ENCODE measurements at places on chromosomes 7 and 10.

GRCh38 chr7:1513657-1514095 is 9.5 kb upstream of the INTS1 start:
- no peak for DNase-seq

DNA sequence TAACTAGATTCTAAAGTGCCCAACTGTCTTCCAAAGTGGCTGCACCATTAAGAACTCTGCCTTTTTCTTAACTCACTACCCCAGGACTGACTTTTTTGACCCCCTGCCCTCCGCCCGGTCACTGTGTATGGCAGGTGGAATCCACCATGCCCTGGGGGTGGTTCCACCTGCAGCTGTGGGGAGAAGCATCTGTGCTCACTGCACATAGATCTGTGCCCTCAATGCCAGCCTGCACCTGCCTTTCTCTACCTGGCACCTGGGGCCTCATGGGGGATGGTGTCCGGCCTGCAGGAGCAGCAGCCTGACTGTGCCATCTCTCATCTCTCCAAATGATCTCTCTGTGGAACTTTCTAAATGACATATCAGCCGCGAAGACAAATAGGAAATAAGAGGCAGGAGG is 353.5 kb downstream of the PAXIP1 start:
- no peak for DNase-seq

- DNase-seq = no peak
These were observed 1.7 kb downstream of the ESYT2 start for GRCh38 chr7:158827411-158828132.

DNA sequence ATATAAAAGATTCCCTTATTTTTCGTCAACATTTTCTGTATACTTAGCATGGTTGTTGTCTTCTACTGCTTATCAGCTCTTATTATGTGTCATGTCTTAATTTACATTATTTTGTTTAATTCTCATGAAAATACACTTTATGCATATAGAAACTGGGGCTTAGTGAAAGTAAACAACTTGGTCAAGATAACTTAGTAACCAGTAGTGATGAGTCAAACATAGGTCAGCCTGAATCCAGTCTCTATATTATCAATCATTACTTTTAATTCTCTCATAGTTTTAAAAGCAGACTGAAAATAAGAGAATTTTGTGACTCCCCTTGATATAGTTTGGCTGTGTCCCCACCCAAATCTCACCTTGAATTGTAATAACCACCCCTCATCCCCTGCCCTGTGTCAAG is 119.6 kb upstream of the TPK1 start:
- no peak for DNase-seq

DNA sequence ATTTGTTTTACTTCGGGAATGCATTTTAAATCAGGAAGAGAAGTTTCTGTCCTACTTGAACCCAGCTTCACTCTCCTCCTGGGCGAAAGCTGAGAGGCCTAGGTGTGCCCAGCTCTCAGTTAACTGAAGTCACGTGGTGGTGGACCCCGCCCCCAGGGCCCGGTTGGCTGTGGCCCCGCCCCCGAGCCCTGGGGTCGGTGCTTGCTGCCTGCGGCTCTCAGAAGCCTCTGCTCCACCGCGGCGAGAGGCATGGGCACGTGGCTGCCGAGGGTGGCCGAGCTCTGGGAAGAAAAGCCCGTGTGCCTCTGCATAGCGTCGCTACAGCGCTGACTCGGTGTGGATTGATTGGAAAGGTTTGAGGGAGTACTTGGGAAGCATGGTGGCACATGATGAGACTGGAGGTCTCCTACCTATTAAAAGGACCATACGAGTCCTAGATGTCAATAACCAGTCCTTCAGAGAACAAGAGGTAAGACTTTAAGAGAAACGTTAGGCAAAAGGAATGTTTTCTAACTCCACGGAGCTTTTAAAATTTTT is 34.1 kb downstream of the NET1 start:
- DNase-seq = peak; percentile 32

GRCh38 chr10:36118314-36118713 is 476.2 kb upstream of the FZD8 start:
- DNase-seq = no peak

DNA sequence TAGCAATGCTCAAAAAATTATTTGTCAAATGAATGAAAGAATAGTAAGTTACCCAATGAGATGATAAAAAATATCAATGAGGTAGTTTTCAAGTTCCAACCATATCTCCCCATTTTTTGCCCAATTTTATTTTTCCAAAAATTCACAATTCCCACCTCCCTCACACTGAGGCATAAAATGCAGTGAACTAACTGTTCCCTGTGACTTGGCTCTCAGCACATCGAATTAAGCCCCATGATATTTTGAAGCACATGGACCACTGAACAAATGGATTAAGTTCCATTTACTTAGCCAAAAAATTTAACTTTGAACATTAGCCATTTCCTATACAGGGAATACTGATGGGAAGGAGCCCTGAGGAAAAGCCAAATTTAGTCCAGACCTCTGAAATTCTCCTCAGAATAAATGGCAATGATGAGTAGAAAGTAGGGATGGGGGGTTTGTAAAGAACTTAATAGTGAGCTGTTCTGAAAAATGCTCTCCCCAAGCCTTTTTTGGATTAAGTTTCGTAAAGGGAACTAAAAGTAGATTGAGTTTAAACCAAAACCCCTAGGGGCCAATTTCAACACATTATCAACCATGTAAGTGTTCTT is 166.3 kb upstream of the GRM3 start:
- no peak for DNase-seq

DNA sequence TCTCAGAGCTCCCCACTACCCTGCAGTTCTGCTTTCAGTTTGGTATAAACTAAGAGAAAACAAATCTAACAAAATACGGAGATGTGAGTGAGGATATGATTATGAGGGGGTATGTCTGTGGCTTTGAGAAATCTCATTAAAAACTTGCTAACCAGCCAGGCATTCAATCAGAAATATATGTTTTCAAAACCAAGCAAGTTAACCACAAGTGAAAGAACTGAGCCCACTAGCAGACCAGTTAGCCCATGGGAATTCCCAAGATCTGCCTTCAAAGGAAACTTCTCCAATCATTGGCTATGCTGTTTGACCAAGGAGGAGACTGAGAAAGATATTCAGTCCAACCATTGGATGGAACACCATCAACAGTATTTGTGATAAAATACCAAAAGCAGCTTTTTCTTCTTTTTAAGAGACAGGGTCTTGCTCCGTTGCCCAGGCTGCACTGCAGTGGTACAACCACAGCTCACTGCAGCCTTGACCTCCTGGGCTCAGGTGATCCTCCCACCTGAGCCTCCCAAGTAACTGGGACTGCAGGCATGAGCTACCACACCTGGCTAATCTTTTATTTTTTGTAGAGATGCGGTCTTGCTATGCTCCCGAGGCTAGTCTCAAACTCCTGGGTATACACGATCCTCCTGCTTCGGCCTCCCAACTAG is 41.2 kb downstream of the FGFR2 start:
- no peak for DNase-seq
